MCF 10A (cell line): ENCODE measurements at places on chromosomes 5 and 9. TPM values are rescaled to one million over a fixed set of nuclear protein-coding genes. Genes with fewer than 3 reads are reported as not detected.
A peak's percentile ranks its signal among the peaks of the same experiment; 100 is the strongest.

DNA sequence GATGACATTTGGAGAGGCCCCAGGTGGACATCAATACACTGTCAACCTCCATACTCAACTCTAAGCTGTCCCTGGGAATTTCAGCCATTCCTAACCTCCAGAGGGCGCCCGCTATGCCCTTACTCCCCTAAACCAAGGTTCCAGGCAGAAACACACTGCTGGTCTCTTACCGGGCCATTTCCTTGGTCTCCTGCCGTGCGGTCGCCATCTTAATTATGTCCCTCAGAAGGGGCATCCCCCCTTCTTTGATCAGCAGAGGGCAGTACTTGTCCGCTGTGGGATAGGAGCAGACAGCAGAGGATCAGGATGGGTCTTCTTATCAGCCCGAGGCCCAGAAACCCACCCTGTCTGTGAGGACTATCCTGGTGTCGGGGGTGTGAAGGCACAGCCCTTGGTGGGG, 9.3 kb upstream of the ZDHHC12 start:
- peak; percentile 93 for DNase-seq

DNA sequence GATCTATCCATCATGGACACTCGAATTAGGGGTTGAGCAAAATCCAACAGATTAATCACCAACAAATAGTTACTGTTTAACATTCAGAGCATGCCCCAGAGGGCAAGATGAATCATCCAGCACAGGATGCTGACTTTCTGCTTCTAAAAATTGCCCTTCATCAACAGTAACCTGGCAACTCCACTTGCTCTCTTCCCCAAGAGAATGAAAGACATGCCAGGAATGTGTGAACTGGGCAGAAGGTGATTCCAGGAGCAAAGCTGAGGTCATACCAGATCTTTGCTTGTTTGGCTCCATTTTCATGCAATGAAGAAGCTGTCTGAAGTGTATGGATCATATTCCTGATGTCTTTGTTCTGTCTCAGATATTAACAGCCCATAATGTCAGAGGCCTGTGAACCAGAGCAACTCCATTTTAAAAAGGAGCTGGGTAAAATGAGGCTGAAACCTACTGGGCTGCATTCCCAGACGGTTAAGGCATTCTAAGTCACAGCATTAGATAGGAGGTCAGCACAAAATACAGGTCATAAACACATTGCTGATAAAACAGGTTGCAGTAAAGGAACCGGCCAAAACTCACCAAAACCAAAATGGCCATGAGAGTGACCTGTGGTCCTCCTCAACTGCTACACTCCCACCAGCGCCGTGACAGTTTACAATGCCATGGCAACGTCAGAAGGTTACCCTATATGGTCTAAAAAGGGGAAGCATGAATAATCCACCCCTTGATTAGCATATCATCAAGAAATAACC, 2.5 kb upstream of the ZNF367 start:
- DNase-seq, result peak; percentile 94

The IER5L gene
- total RNA-seq, result 11.9 and 13.4 TPM in 2 replicates

The ZNF879 gene
- 1.3 and 1.8 TPM in 2 replicates for total RNA-seq

DNA sequence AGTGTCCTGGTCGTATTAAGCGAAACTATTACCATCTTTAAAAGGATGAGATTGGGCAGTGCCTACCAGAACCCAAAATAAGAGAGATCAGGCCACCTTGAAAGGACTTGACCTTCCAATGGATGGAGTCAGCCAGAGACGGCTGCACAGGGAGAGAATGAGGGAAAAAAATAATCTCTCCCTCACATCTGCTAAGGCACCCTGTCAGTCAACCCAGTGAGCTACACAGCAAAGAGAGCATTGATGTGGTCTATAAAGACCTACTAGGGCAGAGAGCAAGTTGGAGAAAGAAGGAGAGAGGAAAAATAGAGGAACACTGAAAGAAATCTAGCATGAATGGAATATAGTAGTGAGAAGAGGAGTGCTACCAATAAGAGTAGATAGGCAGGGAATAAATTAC, 68.0 kb upstream of the FTMT start:
- DNase-seq, result no peak

DNA sequence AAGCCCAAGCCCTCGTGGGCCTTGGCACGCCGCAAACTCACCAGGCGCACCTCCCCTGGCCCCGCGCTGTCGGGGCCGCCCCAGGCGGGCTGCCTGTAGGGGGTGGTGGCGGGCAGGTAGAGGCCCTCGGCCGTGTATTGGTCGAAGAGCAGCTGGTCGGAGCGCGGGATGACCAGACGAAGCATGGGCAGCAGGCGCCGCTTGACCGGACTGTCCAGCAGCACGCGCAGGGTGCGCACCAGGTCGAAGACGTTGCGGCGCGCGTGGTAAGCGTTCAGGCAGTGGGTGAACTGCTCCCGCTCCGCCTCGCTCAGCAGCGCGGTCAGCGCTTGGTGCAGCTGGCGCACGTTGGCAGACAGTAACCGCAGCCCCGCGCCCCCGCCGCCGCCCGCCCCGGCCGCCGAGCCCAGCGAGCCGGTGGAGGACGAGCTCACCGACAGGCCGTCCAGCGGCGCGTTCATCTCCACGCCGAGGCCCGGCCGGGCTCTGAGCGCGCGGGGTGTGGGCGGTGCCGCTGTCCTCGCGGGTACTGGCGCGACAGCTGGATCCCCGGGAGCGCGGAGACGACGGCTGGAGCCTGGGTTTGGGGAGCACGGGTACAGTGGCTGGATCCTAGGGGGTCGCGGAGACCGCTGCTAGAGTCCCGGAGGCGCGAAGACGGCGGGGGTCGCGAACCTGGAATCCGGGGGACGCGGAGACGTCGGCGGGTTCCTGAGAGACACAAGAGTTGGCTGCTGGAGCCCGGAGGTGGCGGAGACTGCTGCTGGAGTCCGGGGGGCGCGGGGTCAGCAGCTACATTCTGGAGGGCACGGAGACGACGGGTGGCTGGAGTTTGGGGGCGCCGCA, 709 bp downstream of the WHRN start:
- DNase-seq, result no peak

- no peak for DNase-seq
These were observed 319.1 kb downstream of the KIF4B start for GRCh38 chr5:155332618-155333017.

The SCGB3A2 gene
- not detected in 2 replicates for total RNA-seq

The PRR16 gene
- total RNA-seq, result 11.9 and 18.9 TPM in 2 replicates

The SHISAL2B gene
- total RNA-seq, result not detected in 2 replicates

- DNase-seq, result no peak
These were observed 203.9 kb downstream of the RAB3C start for GRCh38 chr5:58786711-58787303.

GRCh38 chr5:58453306-58453705, 6.6 kb downstream of the PLK2 start:
- DNase-seq, result no peak

- DNase-seq, result peak; percentile 23
These were observed 315.7 kb downstream of the MAT2B start for GRCh38 chr5:163821142-163821541.

The NUTM2G gene
- total RNA-seq, result not detected in 2 replicates
